ENCODE measurements at places on chromosomes 1 and 21. TPM values are rescaled to one million over a fixed set of nuclear protein-coding genes. Genes with fewer than 3 reads are reported as not detected.
A peak's percentile ranks its signal among the peaks of the same experiment; 100 is the strongest.

SYCP1 gene
- total RNA-seq: not detected

S100A16 gene
- total RNA-seq: 1,000 TPM

KIF21B gene
- total RNA-seq: 0.63 TPM

BACE2 gene
- total RNA-seq: 87.7 TPM

SH2D2A gene
- 12.1 TPM for total RNA-seq

SEC16B gene
- total RNA-seq: 0.35 TPM

NR1I3 gene
- total RNA-seq: not detected

DNA sequence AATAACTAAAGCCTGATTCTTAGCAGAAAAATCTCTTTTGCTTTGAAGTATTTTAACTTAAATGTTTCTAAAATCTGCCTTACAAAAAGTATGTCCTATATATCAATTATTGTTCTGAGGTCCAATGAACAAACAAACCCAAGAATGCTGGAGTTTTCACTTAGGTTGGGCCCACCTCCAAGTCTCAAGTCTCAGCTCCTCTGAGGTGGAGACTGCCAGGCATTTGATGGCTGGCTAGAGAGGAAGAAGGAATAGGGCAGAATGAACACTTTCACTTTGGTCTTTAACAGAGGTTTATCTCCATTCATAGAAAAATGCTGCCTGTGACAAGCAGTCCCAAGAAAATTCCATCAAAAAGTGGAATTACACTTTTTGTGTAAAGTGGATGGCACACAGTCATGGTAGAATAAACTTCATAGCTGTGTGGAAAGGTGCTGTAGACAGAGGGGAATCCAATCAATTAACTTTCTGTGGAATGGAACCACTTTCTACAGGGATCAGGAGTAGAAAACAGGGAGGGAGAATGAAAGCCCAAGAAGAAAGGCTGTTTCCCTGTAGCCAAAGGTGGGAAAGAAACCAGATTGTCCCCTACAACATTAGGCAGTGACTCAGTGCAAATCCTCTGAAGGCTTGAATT, 349.4 kb upstream of the RUNX1 start:
- no peak for DNase-seq

GRCh38 chr1:93541045-93541444, 93.1 kb downstream of the FNBP1L start:
- DNase-seq: no peak

- DNase-seq: no peak
Measured at GRCh38 chr1:198117267-198117666, 39.5 kb upstream of the NEK7 start.

GRCh38 chr1:221478050-221478949, 263.6 kb downstream of the DUSP10 start:
- peak; percentile 78 for DNase-seq

DNA sequence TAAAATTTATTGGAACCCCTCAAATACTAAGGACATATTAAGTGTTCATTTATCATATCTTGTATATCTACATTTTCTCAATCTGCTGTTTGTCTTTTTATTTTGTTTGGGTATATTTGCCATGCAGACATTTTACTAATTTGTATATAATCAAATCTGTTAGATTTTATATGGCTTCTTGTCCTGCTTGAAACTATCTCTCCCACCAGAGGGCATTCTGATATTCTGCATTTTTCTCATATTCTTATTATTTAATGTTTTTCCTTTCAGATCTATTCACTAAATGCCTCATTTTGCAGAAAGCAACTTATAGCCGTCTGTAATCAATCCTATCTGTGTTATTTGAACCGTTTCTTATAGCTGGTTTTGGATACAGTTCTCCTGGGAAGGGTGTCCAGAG, 745.5 kb downstream of the LRRIQ3 start:
- DNase-seq: peak; percentile 1

GRCh38 chr1:159554696-159555095, 18.9 kb upstream of the OR10J5 start:
- no peak for DNase-seq

- DNase-seq: peak; percentile 51
Measured at GRCh38 chr1:208988811-208989222, 594.7 kb upstream of the CAMK1G start.

GRCh38 chr1:104463126-104463697, 713.5 kb downstream of the AMY1C start:
- DNase-seq: no peak

- DNase-seq: peak; percentile 57
Measured at GRCh38 chr1:25550155-25550506, 6.7 kb downstream of the LDLRAP1 start.

All from foreskin keratinocyte (primary cell).